ENCODE measurements at places on chromosomes 7 and 10. TPM values are rescaled to one million over a fixed set of nuclear protein-coding genes. Genes with fewer than 3 reads are reported as not detected.
A peak's percentile ranks its signal among the peaks of the same experiment; 100 is the strongest.

GRCh38 chr7:71739520-71740173 is 607.7 kb downstream of the GALNT17 start:
- DNase-seq: no peak

DNA sequence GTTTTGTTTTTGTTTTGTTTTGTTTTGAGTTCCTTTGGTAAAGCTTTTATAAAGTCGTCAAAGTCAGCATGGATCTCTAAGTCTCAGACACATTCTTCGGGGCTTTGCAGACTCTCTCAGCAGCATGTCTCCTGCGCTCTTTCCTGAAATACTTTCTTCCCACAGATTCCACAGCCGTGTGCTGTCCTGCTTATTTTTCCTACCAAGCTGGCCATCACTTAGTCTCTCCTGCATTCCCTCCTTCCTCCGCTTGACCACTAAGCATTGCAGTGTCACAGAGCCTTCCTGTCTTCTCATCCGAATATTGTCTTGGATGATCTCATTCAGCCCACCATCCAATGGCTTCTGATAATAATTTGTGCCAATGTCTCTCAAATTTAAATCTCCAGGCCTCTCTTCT is 434.3 kb upstream of the C7orf33 start:
- DNase-seq: no peak

GRCh38 chr10:55019439-55019838 is 218.4 kb upstream of the PCDH15 start:
- DNase-seq: no peak

DNA sequence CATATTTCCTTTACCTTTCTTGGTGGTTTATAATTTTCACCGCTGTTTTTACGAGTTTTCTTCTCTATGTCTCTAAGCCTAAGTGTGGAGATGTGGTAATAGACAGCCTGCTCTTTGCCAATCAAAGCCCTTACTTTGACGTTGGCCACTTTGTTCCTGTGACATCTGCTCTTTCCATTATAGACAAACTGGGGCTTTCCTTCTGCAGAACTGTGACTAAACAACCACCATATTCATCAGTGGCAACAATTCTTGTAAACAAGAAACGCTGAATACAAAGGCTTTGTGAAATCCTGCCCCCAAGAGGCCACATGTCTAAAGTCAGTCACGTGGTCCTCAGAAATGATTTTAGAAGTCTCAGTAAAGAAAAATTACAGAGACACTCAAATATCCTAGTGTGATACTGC is 59.6 kb upstream of the CAPZA2 start:
- peak; percentile 63 for DNase-seq

GRCh38 chr10:61732629-61733278 is 70.0 kb downstream of the CABCOCO1 start:
- DNase-seq: no peak

GRCh38 chr7:21131897-21132296 is 296.0 kb upstream of the SP4 start:
- DNase-seq: no peak

- no peak for DNase-seq
Observed at GRCh38 chr7:504221-505111, 15.2 kb downstream of the PDGFA start.

- DNase-seq: no peak
Observed at GRCh38 chr10:73898730-73899410, 12.1 kb upstream of the PLAU start.

- no peak for DNase-seq
Observed at GRCh38 chr10:132925071-132925561, 17.3 kb downstream of the CFAP46 start.

- DNase-seq: peak; percentile 19
Observed at GRCh38 chr7:129698516-129699418, 87.2 kb downstream of the NRF1 start.

DNA sequence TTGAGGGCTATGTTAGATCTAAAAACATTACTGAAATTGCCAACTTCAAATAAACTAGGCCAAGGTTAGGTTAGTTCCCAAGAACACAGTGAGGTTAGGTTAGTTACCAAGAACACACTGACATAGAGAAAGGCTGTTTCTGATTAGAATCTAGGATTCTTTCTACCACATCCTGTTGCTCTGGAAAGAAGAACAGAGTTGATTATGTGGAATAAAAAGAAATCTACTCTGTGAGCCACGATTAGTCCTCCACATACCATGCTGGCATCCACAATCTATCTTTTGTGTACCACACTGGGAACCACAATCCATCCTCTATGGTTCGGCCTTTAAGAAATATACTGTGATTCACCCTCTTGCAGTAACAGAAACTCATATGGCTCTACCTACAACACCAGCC is 91.4 kb downstream of the LRRTM3 start:
- no peak for DNase-seq

GRCh38 chr7:138900035-138900828 is 81.0 kb downstream of the KIAA1549 start:
- no peak for DNase-seq

- DNase-seq: no peak
Observed at GRCh38 chr7:140238778-140239652, 62.2 kb upstream of the KDM7A start.

GRCh38 chr10:98848361-98848760 is 387.3 kb downstream of the HPSE2 start:
- DNase-seq: no peak

APBB1IP gene
- 0.27 TPM for total RNA-seq

WEE2 gene
- total RNA-seq: not detected

ESYT2 gene
- total RNA-seq: 68.2 TPM

SGMS1 gene
- 29.1 TPM for total RNA-seq

CDC14C gene
- not detected for total RNA-seq

EPO gene
- total RNA-seq: 0.30 TPM

MAGI2 gene
- 0.22 TPM for total RNA-seq

IGF2BP3 gene
- 79.1 TPM for total RNA-seq

ITGA8 gene
- 0.02 TPM for total RNA-seq

ANK3 gene
- 15.3 TPM for total RNA-seq

LDB3 gene
- 0.20 TPM for total RNA-seq

SLC29A4 gene
- total RNA-seq: 24.5 TPM

CCDC172 gene
- total RNA-seq: not detected

Data from HCT116 (cell line).